ENCODE measurements at places on chromosomes 7 and 10.

- no peak for DNase-seq
Observed at GRCh38 chr10:97185326-97186058, at the start of gene SLIT1. TSS of gene SLIT1 (minus strand) at chr10:97185959. CDS start at chr10:97185674, 285 bp downstream.

GRCh38 chr10:34776090-34776690 lies 38.9 kb downstream of the PARD3 start:
- no peak for DNase-seq

DNA sequence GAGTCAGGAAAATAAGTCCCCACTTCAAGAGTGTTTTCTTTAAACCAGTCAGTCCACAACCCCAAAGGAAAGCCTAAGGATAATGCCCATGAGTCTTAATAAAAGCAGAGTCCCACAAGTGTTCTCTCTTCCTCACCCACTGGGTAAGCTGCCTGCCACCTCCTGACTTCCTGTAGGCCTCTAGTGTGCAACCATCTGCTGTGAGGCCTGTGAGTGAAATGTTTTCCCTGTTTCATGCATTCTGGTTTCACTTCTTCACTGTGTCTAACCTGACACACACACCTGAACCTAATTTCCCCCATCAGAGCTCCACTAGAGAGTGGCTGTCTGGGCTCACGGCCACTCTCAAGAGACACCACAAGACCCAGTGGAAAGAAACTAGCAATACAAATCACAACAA lies 38.9 kb upstream of the GDF10 start:
- peak; percentile 29 for DNase-seq

DNA sequence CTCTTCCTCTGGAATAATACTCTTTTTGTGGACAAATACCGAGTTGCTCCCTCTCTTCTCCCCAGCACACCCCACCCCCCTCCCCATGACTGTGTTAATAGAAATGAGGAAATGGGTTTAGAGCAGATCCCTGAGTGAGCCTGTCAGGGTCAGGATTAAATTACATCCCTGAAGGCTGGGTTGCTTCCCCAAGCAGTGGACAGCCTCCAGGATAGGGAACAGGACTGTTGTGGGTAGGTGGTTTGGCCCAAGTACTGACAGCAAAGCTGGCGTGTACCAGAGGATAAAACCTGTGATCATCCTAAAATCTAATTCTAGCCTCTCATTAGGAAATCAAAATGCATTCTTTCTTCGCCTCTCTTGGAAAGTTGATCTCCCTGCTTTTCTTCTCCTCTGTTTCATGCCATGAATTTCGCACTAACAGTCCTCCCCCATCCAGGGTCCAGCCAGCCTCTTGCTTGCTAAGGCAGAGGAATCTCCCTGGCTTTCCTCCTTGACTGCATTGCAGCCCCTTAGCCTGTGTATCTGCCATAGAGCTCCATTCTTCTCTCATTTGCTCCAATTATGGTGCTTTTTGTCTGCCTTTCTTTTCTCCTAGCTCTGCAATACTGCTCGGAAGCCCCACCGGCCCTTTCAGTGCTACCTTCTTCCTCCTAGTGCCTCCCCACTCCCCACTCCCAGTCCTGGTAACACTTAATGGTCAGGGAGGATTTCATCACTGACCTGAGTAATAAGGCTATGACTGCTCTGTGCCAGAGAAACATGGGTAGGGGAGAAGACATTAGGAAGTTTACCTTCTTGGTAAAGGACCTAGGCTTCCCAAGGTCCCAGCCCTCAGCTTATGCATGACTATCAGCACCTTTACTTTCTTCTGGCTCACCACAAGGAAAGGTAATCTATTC lies 8.4 kb downstream of the LRRC4 start:
- DNase-seq, result no peak

DNA sequence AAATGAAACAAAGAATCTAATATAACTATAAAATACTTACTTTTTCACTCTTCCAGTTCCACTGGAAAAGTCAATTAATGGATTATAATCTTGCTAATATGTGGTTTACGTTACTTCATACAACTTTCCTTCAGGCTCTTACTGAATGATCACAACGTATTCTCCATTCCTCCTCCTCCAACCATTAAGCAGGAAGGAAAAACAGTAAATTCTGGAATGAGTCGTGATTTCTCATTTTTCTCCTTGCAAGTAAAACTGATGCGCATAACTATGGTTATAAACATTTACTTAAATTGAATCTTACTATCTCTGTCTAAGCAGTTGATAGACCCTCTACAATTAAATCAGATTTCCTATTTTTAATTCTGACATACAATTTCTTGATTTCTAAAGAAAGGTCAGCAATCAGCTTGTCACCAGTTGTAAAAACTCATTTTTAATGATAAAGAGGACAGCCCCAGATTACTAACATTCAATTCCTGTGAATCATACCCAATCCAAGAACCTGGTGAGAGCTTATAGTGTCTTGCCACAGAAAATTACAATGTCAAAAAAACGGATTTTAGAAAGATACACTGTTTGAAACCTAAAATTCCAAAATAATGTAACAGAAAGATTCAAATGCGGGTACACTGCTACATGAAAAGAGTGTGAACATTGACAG lies 64.3 kb downstream of the EZH2 start:
- DNase-seq, result no peak

- DNase-seq, result no peak
Observed at GRCh38 chr7:81410471-81411117, 359.3 kb downstream of the HGF start.

DNA sequence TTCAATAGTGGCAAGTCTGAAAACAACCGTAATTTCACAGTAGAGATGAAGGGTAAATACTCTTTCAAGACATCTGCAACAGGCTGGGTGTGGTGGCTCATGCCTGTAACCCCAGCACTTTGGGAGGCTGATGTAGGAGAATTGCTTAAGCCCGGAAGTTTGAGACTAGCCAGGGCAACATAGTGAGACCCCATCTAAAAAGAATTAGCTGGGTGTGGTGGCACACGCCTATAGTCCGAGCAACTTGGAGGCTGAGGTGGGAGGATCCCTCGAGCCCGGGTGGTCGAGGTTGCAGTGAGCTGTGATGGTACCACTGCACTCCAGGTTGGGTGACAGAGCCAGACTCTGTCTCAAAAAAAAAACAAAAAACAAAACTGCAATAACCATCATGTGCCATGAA lies 71.8 kb downstream of the PFKFB3 start:
- no peak for DNase-seq

DNA sequence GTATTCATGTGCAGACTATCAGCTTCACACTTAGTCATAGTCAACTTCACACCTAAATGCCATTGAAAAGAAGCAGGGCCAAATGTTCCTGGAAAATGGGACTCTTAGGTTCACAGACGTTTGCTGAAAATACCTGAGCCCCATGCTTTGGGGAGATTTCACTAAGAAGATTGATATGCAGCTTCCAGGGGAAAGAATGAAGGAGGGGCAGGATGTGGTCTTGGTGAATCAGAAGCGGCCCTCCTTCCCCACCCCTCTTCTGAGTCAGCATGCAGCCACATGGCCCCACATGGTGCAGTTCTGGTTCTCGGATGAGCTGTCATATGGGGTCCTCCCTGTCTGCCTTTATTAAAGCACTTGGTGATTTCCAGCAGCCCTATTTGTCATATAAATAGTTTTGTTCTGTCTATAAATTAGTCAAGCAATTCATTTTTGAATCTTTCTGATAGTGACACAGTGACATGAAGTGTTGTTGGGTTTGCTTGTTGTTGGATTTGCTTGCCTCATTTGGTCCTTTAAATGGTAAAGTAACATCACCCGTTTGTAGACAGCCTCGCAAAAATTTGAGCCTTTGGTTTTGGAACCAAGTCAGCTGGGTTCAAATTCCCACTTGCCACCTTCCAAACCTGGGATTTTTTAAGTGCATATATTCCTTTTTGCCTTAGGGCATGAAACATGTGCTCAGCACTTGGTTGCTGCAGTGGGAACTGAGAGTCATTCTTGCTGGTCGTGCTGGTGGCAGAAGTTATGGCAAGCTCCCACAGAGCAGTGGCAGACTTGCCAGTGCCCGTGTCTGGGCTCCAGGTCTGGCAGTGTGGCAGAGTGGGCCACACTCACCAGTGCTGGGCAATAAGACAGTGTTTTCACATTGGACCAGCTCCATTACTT lies 68.1 kb upstream of the CDK6 start:
- peak; percentile 91 for DNase-seq

GRCh38 chr7:4102231-4102841 lies 579.8 kb upstream of the FOXK1 start:
- DNase-seq, result no peak

DNA sequence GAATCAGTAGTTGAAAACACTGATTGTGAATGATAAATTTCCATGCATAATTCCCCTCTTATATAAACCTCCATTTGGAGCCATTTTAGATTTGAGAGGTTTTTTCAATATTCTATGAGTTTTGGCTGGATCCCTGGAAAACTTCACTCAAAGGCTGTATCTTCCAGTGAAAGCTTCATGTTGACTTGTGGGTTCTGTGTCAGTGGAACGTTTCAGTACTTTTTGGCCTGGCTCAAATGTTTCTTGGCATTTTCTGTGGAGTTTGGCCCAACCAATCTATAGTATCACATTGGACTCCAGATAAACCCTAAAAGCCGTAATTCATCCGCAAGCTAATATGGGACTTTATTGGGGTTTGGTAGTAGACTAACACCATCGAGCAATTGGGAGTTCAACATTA lies 172.6 kb upstream of the PRPS1L1 start:
- DNase-seq, result no peak

DNA sequence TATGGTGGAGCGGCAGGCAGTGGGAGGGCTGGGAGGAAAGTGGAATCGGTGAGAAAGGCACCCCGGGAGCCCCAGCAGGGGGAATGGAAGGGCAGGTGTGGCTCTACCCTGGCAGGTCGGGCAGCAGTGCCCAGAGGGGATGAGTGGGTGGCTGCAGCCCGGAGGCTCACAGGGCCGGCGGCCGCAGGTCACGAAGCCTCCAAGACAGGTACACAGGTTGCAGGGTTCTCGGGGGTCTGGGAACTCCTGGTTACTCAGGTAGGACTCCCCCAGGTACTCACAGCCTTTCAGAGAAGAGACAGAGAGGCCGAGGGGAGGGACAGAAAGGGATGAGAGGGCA lies 21.8 kb downstream of the KCP start:
- DNase-seq, result no peak

GRCh38 chr10:58599927-58600553 lies 87.4 kb downstream of the BICC1 start:
- DNase-seq, result no peak

- DNase-seq, result no peak
Observed at GRCh38 chr7:83947260-83947659, 247.3 kb downstream of the SEMA3A start.

DNA sequence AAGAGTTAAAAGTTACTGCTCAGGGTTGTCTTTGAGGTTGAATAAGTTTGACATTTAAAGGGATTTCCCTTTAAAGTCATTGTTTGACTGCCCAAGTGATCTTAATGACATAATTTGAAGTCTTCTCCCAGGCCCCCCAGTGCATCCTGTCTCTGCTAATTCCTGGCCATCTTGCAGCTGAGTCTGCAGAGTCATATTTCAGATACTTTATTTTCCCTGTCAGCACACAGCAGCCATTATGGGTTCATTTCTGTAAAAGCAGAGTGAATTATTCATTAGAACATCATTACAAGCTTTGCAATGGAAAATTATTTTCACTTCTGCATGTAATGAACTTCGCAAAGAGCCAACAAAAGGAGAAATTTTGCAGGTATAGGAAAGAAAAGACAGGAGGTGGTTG lies 536.6 kb downstream of the GALNT17 start:
- DNase-seq, result no peak

DNA sequence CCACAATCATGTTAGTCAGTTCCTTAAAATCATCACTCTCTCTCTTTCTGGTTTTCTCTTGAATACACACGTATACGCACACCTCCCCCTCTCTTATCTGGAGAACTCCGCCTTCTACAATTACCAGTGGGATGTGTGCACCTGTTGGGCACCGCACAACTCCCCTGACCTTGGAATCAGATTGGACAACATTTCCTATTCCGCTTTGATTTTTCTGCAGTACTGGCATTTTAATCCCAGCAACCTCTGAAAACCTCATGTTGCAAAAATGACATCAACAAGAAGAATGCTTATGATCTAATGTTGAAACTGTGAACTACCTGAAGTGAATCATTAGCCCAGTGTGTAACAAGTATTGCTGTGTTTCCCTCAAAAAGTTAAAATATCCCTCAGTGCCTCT lies 109.6 kb downstream of the KIAA1217 start:
- DNase-seq, result no peak

- no peak for DNase-seq
Observed at GRCh38 chr7:25167262-25167843, 42.3 kb upstream of the CYCS start.

DNA sequence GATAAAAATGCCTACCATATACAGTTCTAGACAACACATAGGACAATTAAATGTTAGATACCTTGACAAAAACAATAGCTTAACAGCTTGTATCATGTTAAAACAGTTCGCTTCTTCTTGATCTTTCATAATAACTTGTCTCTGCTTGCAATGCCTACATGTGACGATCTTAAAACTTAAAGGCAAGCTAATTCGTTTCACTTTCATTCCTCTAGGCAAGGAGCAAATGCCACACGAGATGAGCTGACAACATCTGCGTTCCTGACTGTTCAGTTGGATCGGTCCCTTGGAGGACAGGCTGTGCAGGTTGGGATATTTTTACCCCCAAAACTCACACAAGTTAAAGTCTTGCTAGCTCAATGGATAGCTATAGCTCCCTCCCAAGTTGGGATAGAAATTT lies 51.6 kb upstream of the ARL4A start:
- no peak for DNase-seq

DNA sequence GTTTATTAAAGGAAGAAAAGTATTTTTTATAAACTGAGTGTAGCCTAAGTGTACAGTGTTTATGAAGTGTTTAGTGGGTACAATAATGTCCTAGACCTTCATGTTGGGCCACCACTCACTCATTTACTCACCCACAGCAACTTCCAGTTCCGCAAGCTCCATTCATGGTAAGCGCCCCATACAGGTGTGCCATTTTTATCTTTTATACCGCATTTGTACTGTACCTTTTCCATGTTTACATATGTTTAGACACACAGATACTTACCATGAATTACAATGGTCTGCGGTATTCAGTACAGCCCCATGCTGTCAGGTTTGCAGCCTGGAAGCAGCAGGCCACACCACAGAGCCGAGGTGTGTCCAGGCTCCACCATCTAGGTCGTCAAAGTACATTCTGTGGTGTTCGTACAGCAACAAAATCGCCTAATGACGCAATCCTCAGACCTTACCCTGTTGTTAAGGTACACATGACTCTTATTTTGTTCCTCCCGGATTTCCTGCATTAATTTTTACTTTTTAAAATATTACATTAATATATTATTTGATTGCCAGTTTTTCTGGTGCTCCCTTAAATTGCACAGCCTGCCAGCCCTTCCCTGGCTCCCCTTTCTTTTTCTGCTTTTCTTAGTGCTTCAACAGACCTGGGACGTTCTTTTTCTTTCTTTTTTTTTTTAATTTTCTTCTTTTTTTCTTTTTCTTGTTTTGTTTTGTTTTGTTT lies 881 bp upstream of the SSBP1 start:
- no peak for DNase-seq
